ENCODE measurements at places on chromosomes 16 and 17.

GRCh38 chr17:81428121-81428515, 32.9 kb downstream of the BAHCC1 start:
- DNase-seq = no peak

GRCh38 chr16:13948086-13948485, 28.1 kb downstream of the ERCC4 start:
- no peak for DNase-seq

GRCh38 chr16:7257016-7257415, 75.6 kb upstream of the RBFOX1 start:
- DNase-seq = no peak

DNA sequence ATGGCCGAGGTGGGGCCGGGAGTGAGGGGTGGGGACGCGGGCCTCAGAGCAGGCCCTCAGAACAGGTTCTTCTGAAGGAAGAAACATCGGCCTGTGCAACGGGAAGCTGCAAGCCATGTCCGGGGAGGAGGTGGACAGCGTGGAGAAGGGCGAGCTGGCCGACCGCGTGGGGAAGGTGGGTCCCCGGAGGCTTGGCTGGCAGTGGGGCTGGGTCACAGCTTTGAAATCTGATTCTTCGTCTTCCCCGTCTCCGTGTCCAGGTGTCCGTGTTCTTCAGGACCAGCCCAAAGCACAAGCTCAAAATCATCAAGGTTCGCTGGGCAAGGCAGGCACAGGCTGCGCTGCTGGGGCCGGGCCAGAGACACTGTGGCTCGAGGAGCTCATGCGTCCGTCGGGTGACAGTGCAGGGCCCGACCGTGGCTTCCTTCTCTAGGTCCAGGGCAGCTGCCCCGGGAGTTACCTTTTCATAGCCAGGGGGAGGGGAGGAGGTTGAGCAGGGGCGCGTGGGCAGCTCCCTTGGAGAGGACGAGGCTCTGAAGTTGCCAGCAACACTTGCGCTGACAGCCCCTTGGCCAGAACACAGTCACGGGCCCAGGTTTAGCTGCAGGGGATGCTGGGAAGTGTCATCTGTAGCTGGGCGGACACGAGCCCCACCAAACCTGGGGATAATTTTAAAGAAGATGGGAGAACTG, 51.3 kb downstream of the MEAK7 start:
- DNase-seq = no peak

DNA sequence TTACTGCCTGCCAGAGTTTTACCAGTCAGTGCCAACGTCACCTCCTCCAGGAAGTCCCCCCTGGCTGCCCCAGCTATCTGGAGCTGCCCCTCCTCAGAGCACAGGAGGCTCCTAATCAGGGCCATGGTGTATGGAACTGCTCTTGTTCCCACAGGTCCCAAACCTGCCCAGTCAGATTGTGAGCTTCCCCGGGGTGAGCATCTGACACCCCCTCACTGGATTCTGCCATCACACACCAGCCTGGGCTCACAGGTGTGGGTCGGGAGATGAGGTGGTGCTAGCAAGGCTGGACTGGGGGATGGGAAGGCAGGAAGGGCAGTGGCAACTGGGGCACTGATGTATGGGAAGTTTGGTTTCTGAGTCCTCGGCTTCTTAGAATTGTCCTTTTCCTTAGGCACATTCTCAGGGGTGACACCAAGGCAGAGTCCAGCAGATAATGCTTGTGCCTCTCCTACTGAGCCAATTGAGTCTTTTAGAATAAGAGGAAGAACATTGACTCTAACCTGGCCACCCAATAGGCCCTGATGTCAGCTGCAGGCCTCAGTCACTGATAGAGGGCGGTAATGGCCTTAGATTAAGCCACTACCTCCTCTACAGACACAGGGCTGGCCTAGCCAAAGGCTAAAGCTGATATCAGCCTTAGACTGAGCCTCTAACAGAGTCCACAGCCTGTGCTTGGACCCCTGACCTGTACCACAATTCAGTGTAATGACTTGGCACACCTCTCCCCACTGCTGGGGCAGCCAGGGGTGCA, 107.9 kb downstream of the WSCD1 start:
- no peak for DNase-seq

GRCh38 chr16:77859493-77860232, 71.3 kb downstream of the VAT1L start:
- no peak for DNase-seq

- DNase-seq = no peak
Measured at GRCh38 chr17:56737421-56738161, 96.1 kb downstream of the C17orf67 start.

GRCh38 chr16:49986351-49987124, 38.5 kb upstream of the CNEP1R1 start:
- no peak for DNase-seq

DNA sequence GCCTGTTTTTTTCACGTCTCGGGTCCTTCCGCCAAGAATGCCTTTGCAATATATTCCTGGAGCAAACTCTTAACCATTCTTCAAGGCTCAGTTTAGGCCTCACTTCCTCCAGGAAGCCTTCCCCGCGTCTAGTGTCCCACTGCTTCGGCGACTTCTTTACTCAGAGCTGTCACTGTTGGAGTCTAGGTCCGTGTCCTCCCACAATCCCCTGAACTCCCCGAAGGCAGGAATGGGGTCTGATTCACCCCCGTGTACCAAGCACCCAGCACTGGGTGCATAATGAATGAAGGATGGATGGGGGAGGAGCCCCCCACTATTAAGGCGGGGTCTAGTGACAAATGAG, 508 bp downstream of the MATCAP1 start:
- DNase-seq = no peak

DNA sequence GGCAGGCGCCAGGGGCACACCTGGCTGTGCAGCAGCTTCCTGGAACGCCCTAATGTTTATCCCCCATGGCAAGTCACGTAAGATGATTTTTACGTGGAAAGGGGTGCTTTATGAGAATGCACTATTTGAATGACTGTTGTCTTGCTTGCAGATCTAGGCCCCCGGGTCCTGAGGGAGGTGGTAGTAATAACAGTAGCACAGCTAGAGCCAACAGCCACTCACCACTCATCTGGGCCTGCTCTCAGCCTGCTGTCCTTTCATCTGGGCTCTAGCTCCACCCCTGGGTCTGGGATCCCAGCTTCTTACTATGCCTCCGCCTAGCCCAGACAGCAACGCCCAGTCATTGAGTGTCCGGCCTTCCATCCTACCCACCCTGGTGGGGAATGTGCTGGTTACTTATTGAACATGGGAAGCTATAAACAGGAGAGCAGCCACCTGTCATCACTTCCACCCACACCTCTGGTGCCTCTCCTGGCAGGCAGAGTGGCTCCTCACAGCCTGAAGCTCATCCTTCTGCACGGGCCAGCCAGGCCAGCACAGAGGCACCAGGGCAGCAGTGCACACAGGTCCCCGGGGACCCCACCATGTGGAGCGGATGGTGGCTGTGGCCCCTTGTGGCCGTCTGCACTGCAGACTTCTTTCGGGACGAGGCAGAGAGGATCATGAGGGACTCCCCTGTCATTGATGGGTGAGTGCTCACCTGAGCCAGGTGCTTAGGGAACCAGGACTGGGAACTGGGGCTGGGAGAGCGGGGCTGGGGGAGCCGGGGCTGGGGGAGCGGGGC, 16.6 kb downstream of the DPEP1 start:
- DNase-seq = no peak

DNA sequence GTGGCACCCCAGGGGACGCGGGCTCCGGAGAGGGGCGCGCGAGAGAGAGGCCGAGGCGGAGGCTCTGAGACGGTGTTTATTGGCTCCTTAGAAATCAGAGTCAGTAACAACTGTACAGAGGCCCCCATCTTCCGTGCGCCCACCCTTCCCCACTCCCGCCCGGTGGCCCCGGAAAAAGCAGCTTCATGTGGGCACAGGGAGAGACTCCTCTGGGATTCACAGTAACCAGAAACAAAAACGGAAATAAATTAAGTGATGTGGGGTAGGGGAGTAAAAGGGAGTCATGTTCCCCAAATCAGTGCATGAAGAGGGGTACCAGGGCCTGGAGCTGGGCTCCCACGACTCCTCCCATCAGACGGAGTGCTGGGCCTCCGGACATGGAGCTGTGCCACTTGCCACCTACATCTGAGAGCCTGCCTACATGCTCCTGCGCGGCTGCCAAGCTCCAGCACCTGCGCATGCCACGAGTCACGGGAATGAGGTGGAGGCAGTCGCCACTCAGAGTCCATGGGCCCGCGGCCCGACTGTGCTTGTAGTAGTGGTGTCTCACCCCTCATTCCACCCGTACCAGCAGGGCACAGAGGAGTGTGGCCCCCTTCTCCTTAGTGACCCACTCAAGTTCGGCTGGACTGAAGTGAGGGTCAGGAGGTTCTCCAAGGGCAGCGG, 543 bp upstream of the GPS2 start:
- no peak for DNase-seq

DNA sequence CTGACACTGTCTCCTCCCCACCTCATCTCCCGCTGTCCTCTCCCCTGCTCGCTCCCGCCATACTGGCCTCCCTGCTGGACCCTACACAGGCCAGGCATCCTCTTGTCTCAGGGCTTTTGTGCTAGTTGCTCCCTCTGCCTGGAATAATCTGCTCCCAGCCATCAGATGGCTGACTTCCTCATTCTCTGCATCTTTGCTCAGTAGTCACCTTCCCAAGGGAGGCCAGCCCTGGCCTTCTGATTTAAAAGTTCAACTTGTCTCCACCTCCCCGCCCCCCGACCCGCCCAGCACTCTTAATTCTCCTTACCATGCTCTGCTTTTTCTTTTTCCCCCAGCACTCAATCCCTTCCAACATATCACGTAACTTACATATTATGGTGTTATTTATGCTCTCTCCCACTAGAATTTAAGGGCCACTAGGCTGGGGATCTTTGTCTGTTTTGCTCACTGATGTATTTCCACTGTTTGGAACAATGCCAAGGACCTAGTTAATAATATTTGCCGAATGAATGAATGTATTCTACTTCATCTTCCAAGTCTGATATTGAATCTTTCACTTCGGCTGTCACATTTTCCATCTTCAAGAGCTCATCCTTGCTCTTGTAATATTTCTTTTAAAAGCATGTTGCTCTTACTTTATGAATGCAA, 178.3 kb downstream of the CDK5R1 start:
- DNase-seq = no peak

- no peak for DNase-seq
Measured at GRCh38 chr17:28760601-28761562, 17.1 kb downstream of the TRAF4 start.

DNA sequence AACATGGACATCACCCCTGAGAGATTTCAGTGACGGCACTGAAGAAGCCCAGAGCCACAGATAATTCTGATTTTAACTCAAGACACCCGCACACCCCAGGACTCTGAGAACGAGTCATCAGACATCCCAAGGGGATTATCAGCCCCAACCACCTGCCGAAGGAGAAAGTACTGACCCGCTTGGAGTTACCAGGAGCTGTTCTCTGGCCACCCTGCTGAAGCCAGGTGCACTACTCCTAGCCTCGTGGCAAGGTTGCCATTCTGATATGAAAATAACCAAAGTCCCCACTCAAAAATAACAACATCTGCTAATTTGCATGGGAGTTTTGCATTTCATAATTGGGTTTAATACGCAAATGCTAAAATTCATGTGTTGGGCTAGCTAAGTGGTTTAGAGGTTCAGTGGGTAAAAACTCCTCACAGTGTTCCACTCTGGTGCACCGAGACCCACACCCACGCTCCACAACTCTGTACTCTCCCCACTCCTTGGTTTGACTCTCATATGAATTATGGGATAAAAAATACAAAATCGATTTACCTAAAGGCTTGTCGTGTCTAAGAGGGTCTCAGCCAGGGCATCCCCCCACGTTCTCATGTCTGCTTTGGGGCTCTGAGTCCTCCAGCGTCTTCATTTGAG, 143.0 kb upstream of the NOL11 start:
- DNase-seq = no peak

DNA sequence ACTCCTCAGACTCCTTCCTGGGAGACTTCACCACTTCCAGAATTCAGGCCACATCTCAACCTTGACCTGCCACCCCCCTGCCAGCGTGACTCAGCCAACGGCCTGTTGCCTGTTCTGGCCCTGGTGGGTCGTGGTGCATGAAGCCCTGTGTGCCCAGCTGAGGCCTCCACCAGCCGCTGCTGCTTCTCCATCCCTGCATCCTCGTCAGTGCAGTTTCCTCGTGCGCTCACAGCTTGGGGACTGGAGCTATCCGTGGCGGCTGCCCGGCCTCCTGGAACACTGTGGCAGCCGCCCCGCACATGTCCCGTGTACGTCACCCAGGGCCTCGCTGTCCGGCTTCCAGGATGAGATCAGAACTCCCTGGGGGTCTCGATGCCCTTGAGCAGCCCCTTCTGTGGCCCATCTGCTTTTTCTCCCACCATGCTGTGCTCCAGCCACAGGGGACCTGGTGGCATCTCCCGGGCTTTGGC, 8.0 kb upstream of the TEDC2 start:
- DNase-seq = no peak

GRCh38 chr17:80650751-80651518, 106.3 kb downstream of the RPTOR start:
- DNase-seq = no peak

- no peak for DNase-seq
Measured at GRCh38 chr16:84628226-84628731, 10.4 kb upstream of the COTL1 start.

DNA sequence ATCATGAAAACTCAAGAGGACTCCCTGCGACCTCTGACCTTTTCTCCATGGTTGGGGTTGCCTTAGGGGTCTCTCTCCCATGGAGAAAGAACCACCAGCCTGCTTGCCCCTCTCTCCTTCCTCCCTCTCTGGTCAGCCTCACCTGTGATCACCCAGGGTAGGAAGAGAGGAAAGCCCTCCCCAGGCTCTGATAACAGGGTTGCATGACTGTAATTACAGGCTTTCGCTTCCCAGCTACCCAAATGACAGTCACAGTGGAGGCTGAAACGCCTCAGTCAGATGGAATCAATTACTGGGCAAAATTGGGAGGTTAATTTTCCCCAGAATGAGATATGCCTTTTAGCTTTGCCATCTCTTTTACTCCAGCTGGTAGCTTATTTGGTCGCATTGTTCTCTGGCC, 265.8 kb upstream of the SOX9 start:
- no peak for DNase-seq

DNA sequence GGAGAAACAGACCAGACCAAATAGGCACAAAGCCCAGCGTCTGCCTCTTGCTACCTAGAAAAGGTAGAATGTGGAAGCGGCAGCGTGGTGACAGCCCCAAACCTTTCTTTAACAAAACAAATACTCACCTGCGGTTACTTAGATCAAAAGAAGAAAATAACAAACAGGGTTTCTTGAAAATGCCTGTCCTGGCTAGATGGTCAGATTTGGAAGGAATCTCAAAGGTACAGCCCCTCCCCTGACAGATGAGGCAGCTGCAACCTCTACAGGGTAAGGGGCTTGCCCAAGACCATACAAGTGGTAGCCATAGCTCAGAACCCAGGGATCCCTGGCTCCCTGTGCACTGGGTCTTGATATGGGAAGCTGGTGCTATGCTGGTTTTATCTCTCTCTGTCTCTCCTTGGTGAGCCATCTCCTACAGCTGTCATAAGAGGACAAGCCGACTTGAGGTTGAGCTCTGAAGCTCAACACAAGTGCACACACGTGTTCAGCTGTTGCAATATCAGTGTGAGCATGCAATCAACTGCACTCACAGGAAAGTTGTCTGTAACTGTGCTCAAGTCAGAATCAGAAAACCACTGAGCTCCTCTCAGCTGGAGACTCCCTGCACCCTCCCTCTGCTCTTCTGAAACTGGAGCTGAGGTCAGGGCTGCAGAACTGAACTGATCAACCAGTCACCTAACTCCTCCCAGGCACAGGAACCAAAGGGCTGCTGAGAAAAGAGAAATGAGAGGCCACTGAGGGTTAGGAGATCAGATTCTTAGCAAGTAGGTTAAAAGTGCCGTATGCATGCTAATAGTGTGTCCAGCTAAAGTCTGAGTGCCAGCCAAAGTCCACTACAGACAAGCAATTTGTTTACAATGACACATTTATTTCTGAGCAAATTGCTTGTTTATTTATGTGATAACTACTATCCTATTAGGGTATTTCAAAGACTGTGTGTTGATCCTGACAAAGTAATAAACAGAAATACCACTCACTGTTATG, 6.1 kb upstream of the RNF157 start:
- DNase-seq = no peak

Data from mesothelial cell of epicardium (in vitro differentiated cells).